ENCODE measurements at places on chromosomes 3 and 15. TPM values are rescaled to one million over a fixed set of nuclear protein-coding genes. Genes with fewer than 3 reads are reported as not detected.

Gene FAM107A
- total RNA-seq: 23.6 TPM

Gene GOLGA6L7
- total RNA-seq: not detected

Gene COL8A1
- 514 TPM for total RNA-seq

Gene ALS2CL
- total RNA-seq: 28.7 TPM

Gene SLC6A20
- total RNA-seq: 0.10 TPM

Gene GOLGA8B
- total RNA-seq: 93.4 TPM

Gene CP
- total RNA-seq: 225 TPM

Gene IGF2BP2
- 10.0 TPM for total RNA-seq

Gene CDC25A
- total RNA-seq: 0.57 TPM

Data from aorta (tissue), 5 donors.